Stimulated activated CD4-positive, alpha-beta T cell treated with anti-CD3 and anti-CD28 coated beads, Interleukin-2, amount 100 ng/mL, for 48 hours (primary cell): ENCODE measurements at places on chromosomes 6 and 20.

DNA sequence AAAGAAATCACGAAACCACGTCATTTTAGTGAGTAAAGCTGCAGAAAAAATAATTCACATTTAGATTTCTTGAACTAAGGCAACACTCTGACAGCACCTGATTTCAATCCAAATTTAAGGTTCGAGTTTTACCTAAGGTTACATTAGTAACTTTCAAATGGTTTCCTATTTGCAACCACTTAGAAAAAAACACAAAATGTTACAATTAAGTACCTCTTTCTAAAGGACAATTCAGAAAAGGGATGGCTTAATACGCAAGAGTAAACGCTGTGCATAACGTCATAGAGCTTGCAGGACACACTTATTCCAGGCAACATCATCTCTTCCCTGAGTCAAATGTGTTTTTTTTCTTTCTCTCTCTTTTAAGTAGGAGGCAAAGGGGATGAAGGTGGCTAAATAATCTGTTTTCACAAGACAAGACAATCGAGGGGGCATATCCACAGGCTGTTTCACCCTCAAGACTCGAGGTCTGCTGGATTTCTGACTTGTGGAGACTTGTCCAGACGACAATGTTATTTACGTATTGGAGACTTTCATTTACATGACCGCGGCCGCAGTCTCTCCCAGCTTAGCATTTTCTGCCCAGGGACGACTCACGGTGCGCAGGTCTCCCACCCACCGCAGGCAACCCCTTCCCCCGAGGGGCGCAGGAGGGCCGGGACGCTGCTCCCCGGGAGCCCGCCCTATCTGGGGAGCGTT lies 86.0 kb downstream of the SESN1 start:
- DNase-seq = peak; percentile 3

GRCh38 chr6:33762713-33763112 lies 16.0 kb upstream of the IP6K3 start:
- no peak for DNase-seq

GRCh38 chr20:36969478-36970186 lies 18.1 kb upstream of the SAMHD1 start:
- DNase-seq = no peak

- no peak for DNase-seq
Observed at GRCh38 chr6:150667977-150668716, 68.5 kb downstream of the PLEKHG1 start.

DNA sequence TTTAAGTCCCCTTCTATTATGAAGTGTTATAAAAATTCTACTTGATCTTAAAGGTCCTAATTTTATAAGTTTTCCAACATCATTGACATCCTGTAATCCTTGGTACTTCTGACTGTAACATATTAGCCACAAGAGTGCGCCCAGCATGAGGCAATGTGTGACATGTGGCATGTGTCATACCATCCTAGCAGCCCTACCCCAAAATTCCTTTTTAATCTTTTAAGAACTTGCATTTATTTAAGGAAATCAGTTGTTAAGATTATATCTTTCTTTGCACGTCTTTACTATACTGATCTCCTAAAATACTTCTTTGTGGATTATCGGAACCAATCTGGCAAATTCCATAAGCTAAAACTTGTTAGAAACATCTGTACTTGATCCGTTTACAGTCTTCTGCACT lies 167.1 kb upstream of the SLC24A3 start:
- no peak for DNase-seq

- no peak for DNase-seq
Observed at GRCh38 chr6:164066766-164067165, 652.2 kb downstream of the QKI start.

DNA sequence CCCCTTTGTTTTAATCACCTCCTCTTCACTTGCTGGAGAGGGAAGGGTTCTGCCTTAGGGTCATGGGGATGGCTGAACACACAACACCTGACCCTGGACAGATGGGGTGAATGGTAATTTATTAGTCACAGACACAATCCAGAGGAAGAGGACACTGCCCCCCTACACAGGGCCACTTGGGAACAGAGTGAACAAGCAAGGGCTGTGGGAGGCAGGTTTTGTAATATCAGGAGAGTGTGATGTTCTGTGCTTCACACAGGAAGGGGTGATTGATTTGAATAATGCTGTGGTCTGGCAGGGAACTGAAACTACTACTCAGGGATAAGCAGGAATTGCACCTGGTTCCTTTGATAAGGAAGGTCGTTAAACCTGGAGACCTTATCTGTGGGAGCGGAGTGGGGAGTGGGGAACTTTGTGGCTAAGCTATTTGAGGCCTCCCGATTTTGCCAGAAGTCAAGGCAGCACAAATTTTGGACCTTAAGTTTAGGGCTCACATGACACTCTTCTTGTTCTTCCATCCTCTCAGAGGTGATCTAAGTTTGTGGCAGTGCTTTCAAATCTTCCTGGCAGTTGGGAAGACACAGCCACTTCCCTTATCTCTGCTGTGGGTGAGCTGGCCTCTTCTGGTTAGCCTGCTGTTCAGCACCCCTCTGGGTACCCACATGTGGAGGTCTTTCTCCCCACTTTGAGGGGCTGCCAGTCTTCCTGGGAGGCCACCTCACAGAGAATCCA lies 77.8 kb downstream of the CD164 start:
- no peak for DNase-seq

GRCh38 chr20:10611357-10611756 lies 62.4 kb downstream of the JAG1 start:
- DNase-seq = no peak
